Stimulated activated CD8-positive, alpha-beta memory T cell treated with anti-CD3 and anti-CD28 coated beads, Interleukin-7, amount 100 ng/mL, for 1 hour (primary cell): ENCODE measurements at places on chromosomes 11 and 22.

- DNase-seq: no peak
Observed at GRCh38 chr11:119747868-119748660, 19.1 kb upstream of the NECTIN1 start.

DNA sequence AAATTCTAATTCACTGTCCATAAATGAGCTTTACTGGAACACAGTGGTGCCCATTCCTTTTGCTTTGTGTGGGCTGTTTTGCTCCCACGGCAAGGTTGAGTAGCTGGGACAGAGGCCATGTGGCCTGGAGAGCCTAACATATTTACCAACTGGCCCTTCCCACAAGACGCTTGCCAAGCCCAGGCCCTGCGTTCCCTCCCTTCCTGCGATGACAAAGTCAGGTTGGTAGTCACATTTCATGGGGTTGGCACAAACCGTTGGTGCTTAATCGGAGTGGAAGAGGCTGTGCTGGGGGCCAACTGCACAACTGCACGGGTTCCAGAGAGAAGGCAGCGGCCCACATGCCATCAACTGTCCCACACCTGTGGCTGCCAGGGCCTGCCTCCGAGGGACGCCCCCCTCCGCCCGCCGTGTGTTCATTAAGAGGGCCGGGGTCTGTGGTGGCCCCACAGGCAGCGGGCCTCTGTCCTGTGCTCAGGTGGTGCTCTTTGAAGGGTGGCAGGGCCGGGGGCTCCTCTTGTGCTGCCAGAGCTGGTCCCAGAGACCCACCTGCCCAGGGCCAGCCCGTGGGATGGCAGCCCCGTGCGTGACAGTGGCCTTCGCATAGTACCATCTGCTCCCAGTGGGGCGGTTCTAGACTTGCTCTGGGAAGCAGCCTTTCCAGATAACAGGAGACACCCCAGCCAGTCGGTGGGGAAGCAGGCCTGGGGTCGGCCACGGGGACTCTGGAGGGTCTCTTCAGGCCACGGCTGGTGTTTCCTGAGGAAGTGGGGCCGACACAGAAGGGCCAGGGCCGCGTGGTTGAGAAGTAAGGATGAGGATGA is 81.5 kb upstream of the CLDN5 start:
- no peak for DNase-seq

GRCh38 chr22:49561338-49561737 is 266.3 kb downstream of the BRD1 start:
- DNase-seq: no peak

DNA sequence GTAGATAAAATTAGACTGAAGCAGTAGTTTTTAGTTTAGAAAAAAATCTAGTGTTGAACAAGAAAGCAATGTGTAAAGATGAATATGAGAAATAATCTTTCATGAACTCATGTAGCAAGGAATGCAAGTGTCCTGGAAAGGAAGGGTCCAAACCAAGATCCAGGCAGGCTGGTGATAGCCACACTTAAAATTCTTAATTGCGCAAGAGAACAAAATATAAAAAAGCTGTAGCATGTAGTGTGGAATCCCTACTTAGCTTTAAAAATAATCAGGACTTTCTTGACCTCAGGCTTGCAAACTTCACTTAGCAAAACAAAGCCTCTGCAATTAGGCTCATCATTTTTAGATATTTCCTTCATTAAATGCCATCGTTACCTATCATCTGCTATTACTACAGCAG is 2186.1 kb upstream of the RAG2 start:
- no peak for DNase-seq

GRCh38 chr22:17707526-17707925 is 66.7 kb downstream of the BID start:
- DNase-seq: no peak

GRCh38 chr11:122746050-122746478 is 90.5 kb downstream of the UBASH3B start:
- no peak for DNase-seq

GRCh38 chr22:46788441-46789172 is 26.2 kb downstream of the TBC1D22A start:
- DNase-seq: no peak

DNA sequence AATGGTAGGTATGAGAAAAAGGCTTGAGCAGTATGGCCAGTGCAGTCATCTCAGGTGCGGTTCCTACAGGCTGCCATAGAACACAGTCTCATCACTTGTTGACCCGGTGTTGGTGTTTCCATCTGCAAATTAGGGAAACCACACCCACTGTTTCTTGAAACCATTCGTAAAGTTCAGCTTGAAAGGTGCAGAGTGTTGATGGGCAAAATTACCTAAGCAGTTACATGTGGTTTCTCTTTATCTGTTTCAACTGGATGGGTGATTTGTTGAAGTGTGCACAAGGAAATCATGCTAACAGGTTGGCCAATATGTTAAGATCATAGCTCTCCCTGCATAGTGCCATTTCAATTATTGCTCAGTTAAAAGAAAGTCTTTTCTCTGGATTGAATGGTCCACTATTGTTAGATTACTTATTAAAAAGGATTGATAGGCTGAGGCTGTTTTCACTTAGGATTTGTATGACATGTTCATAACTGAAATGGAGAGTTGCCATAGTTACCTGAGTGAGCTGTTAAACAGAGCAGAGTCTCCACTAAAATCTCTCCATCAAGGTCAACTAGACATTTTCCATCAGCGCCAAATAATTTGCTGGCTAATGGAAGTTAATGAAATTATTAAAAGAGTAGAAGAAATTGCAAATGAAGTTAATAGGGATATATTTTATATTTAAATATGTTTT is 203.1 kb upstream of the MTMR2 start:
- DNase-seq: no peak

DNA sequence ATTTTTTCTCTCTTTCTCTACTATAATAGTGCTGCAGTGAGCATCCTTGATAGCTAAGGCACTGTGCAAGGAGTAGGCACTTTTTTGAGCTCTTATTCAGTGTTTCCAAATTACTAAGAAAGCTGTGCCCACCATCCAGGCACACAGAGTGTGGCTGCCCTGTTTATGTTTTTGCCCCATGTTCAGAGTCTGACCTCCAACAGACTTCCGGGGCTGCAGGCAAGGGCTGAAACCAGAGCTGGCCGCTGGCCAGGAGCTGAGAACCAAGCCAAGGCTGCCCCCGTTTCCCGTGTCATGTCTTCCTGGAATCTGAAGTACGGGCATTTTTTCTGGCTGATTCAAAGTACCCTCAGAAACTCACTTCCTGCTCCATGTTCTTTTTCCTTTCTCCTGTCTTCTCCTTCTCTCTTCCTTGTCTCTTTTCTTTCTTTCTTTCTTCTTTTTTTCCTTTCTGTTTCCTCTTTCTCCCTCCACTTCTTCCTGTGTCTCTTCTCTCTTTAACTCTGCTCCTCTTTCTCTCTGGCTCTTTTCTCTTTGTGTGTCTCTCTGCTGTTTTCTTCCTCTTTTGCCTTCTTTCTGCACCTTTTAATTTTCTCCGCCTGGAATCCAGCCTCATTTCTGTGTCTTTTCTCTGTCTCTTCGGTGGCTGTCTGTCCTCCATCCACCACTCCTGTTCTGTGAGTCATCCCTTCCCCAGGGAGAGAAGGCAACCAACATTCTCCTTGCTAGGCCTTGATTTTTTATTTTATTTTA is 17.0 kb upstream of the KCTD14 start:
- no peak for DNase-seq

GRCh38 chr11:2976294-2977063 is 15.7 kb downstream of the NAP1L4 start:
- DNase-seq: no peak
